Fibroblast of skin of left quadriceps (primary cell): ENCODE measurements at places on chromosomes 1 and 21.
A peak's percentile ranks its signal among the peaks of the same experiment; 100 is the strongest.

DNA sequence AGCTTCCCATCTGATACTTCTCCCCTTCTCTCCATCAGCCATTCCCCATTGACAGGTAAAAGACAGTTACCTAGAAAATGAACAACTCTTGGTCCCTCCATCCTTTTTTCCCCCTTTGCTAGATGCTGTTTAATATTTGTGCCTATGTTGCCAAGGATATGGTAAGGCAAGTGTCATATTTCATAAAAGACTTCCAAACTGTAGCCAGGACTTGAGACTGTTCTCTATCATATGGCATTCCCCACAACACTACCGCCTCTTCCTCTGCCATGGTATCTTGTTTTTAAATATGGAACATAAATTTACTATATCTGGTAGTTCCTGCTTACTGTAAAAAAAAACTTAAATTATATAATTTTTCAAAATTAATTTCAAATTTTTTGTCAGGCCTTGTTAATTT lies 97.2 kb downstream of the PHTF1 start:
- DNase-seq = no peak

- no peak for DNase-seq
Observed at GRCh38 chr1:198638894-198639635, at the start of gene PTPRC. Gene PTPRC (plus strand): TSS chr1:198639040. CDS start chr1:198639269, 229 bp downstream.

DNA sequence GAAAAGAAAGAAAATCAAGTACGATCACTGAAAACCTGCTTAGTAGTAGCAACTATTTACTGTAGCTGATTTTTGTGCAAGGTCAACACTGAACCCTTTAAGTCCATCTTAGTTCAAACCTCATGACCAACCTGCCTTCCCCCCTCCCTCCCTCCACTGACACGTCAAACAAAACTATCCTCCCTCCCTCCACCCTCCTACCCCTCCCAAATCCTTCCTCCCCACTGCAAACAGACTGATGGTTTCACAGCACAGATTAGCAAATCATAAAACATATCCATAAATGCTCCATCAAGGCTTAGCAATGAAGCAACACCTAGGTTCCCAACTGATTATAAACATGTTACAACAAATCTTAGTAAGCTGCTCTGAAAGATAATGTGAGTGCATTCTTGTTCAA lies 164.3 kb upstream of the GREM2 start:
- DNase-seq = no peak

DNA sequence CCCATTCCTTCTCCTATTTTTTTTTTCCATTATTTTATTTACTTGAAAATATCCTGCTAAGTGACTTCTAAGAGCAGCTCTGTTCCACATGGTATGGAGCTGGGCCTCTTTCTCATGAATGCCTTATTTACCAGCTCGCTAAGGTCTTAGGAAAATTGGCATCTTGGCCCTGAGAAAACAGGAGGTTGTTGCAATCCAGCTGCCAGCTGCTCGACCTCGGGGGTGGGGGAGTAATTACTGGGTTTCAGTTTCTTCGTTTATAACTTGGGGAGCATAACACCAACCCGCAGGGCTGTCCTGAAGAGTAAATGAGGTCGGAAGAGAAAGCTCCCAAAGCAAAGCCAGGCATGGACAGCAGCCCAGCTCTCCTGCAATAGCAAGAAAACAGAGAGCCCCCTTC lies 176.3 kb downstream of the AJAP1 start:
- no peak for DNase-seq

GRCh38 chr1:43565600-43566360 lies 35.1 kb downstream of the PTPRF start:
- DNase-seq = no peak

GRCh38 chr1:181936768-181937581 lies 124.5 kb downstream of the ZNF648 start:
- DNase-seq = no peak

GRCh38 chr1:163069142-163069541 lies at the start of gene RGS4:
Gene RGS4 (plus strand): TSS chr1:163069361. CDS start chr1:163069485, 124 bp downstream.
- DNase-seq = peak; percentile 92

GRCh38 chr1:61253059-61253735 lies 170.8 kb downstream of the NFIA start:
- DNase-seq = peak; percentile 19

DNA sequence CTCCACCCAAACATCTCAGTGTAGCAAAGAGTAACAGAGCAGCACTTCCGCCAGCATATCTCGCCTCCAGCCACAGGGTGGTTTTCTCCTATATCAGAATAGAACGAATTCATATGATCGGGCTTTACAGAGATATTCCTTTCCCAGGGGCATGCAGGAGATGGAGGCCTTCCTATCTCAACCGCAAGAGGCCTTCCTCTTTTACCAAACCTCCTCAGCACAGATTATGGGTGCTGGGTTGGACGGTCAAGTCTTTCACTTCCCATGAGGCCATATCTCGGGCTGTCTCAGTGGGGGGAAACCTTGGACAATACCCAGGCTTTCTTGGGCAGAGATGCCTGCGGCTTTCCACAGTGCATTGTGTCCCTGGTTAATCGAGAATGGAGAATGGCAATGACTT lies 65.8 kb downstream of the OVGP1 start:
- DNase-seq = no peak

DNA sequence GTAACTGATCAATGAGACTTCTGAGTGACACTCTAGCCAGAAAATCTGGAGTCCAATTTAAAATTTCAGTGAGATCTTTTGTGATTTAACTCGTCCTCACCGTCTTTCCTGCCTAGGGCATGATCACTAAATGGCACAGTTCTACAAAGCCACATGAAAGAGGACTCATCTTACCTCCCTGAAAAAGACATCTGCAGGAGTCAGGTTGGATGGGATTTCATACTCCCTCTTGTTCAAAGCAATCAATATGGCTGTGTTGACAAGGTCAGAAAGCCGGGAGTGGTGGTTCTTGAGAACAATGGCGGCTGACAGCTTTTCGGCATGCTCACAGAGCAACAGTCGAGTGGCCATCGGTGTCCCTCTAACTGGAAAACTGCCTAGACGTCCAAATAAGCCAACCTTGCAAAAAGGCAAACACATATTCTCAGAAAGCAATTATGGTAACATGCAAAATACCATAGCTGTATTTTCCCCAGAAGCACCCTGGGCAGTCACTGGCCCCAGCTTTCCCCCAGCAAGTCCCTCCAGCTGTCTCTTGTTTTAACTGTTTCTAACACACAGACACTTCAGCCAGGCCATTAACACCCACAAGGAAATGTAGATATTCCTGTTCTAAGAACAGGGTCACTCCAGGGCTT lies 36.6 kb upstream of the ACTA1 start:
- DNase-seq = no peak

- DNase-seq = no peak
Observed at GRCh38 chr1:227362039-227362438, 43.7 kb upstream of the CDC42BPA start.

DNA sequence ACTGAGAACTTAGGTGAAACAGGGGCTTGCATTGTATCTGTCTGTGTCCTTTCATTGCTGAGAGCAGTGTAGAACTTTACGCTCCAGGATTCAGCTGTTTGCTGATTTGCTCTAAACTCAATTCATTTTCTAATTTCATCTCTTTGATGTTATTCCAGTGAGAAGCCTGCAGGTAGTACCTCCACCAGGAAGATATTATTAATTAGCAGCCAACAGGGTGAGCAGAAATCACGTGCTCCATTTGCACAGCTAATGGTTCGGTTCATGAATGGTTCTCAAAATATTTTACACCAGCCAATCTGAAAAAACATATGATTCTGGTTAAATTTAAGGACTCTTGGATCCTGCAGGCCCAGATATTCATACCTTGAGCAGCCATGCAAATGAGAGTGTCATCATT lies 52.1 kb downstream of the SUSD4 start:
- no peak for DNase-seq

DNA sequence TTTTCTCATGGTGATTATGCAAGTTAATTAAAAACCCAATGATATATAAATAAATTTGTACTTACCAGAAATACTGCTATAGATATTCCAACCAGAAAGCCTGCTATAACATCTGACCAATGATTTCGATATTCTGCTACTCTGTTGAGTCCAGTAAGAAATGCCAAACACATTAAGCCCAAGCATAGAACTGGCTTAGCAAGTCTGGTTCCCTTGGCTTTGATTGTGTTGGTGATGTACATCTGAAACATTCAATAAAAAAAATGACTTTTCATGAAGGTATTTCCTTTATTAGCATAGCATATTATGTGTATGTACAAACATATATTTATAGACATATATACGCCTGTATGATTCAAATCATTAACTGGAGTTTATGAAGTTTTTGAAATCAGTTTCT lies 82.8 kb downstream of the PLPPR5 start:
- DNase-seq = no peak

DNA sequence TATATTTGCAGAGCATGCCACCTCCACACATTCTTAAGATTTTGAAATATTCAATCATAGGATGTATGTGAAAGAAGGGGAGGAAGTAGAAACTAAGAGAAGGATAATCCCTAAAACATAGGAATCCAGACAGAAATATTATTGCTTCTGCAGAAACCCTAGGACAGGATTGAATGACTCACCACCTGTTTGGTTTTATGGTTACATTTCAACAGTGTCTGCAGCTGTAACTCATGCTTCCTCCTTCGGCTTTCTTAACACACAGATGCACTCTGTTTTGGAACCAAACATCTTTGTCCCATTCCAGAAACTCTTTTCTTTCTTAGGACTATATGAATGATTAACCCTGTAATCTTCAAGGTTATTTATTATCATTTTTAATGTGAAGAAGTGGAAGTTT lies 20.7 kb downstream of the RGS7 start:
- no peak for DNase-seq

GRCh38 chr1:76503736-76504135 lies 363.5 kb upstream of the ST6GALNAC5 start:
- DNase-seq = no peak

GRCh38 chr1:48678710-48679505 lies 97.8 kb downstream of the BEND5 start:
- DNase-seq = no peak

DNA sequence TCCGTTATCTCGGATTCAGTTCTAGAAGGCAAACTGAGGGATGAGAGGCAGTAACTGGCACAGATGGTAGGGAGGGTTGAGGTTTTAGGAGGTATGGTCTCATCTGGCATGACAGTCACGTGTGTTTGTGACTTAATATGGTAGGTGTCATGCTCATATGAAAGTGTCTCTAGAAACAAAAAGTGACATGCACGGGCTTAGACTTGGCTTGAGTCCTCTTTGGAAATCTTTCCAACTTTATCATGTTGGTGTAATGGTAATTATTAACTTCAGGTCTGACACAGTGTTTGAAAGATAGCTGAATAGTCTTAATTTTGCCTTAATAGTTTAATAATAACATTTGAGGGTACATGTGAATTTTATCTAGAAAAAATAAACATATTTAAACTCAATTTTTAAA lies 218.1 kb downstream of the FMN2 start:
- no peak for DNase-seq

DNA sequence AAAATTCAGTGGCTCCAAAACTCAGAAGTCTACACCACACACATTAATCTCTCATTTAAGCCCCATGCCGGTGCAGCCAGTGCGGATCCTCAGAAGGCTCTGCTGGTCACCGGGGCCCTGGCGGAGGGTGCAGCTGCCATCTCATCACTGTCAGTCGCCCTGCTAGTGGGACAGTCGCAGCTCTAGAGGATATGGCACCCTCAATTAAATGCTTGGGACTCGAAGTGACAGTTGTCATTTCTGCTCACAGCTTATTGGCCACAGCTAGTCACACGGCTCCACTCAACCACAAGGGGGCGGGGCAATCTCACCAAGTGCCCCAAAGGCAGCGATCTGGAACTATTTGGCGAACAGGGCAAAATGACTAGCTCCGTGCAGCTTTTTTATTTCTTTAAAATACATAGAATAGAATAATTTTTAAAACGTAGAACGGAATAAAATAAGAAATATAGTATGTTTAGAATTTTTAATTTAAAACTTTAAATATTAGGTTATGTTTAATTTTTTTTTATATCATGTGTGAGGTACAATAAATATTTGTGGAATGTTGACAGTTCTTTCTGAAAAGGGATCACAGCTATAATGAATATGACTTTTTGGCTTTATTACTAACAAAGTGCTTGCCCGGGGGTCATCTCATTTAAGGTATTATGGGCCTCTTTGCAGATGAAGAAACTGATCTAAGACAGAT lies 8.0 kb upstream of the MAN1C1 start:
- DNase-seq = peak; percentile 28

DNA sequence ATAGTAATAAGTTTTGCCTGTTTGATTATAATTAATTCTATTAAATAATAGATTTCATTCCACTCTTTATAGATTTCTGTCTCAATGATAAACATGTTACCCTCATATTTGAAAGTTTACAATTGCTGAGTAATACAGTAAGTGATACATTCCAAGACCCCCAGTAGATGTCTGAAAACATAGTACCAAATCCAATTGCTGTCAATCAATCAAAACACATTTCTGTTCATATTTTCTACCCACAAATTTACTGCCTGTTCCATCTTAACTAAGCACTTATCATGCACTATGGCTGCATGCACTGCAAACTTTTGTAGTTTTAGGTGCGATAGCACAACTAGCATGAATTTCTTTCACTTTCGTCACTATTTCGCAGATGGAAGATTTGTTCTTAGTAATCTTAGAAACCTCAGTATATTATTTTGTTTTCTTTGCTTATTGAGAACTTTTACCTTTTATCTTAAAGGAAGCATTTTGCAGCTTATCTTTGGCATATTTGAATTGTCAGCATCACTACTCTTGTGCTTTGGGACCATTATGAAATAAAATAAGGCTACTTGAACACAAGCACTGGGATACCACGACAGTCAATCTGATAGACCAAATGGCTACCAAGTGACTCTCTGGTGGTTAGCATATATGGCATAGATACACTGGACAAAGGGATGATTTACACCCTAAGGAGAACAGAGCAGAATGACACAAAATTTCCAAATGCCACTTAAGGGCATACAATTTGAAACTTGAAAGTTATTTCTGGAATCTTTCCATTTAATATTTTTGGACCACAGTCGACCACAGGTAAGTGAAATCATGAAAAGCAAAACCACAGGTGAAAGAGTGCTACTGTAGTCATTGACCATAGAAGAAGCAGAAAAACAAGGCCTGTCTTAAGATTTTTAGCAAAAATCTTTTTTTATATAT lies 67.6 kb downstream of the RGS13 start:
- no peak for DNase-seq

GRCh38 chr1:152110365-152110859 lies 4.8 kb downstream of the TCHH start:
- DNase-seq = peak; percentile 16

DNA sequence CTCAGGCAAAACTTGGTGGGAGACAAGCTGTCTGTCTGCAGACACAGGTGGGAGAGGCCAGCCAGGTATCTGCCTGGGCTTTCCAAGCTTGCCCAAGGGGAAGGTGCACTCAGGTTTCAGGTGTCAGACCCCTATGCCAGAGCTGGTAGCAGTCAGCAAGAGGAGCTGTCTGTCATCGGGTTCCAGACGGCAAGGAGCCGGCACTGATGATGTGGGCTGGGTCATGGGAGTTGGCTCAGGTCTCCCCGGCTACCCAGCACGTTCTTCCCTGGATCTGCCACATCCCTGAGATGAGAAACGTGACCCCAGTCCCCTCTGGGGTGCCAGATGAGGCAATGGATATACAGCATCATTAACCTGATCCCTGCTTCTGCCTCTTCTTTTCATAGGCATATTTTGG lies 23.0 kb downstream of the TMCC2 start:
- no peak for DNase-seq

GRCh38 chr1:43587594-43587993 lies 56.9 kb downstream of the PTPRF start:
- DNase-seq = no peak

GRCh38 chr1:55823541-55824250 lies 608.5 kb upstream of the USP24 start:
- no peak for DNase-seq

- peak; percentile 31 for DNase-seq
Observed at GRCh38 chr1:224786533-224787250, 142.8 kb upstream of the DNAH14 start.

GRCh38 chr1:14809191-14809981 lies 210.9 kb downstream of the KAZN start:
- DNase-seq = no peak
